T-helper 17 cell (primary cell): ENCODE measurements at places on chromosomes 4 and X. TPM values are rescaled to one million over a fixed set of nuclear protein-coding genes. Genes with fewer than 3 reads are reported as not detected.

Gene COL4A6
- total RNA-seq, result not detected

Gene DMP1
- not detected for total RNA-seq

Gene ADGRG2
- total RNA-seq, result not detected

Gene SYN1
- total RNA-seq, result 1.1 TPM

- no peak overlapping the region for H3K27ac ChIP-seq
- peak overlapping the region; percentile 34 for H3K4me3 ChIP-seq
- peak; percentile 23 for DNase-seq
- peaks cover 55% of the 10 kb centered on the region for H3K27me3 ChIP-seq
- H3K4me1 ChIP-seq, result peaks cover 2% of the 10 kb centered on the region
- no peaks in the 10 kb centered on the region for H3K36me3 ChIP-seq
Observed at GRCh38 chr4:6546681-6547447, 28.1 kb upstream of the MAN2B2 start.

GRCh38 chrX:153603131-153603656 lies 4.3 kb upstream of the CCNQ start:
- H3K27me3 ChIP-seq, result no peaks in the 10 kb centered on the region
- H3K36me3 ChIP-seq, result no peaks in the 10 kb centered on the region
- no peak overlapping the region for H3K27ac ChIP-seq
- DNase-seq, result no peak
- peaks cover 24% of the 10 kb centered on the region for H3K4me1 ChIP-seq

DNA sequence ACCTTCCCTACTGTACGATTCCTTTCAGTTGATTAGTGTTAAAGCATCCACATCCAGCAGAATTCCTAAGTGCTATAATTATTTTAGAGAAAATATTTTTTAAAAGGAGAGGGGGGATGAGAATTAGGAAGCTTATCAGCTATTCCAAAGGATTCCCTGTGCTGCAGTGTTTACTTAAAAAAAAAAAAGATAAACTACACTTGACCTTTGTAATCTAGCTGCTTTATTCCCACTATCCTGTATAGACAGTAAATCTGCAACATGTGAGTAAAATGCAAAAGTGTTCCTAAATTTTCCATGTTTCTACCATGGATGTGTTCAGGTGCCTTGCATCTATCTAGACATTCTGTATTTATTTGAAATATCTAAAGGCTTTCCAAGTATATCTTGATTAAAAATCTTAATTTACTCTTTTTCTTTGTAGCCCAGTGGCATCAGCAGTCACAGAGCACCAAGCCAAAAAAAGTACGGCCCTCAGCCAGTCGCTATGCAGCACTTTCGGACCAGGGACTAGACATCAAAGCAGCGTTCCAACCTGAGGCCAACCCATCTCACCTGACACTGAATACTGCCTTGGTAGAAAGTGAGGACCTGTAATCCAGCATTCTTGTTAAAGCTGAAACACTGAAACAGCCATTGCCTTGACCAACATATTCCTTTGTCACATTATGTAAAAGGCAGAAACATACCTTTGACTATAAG lies 84.1 kb downstream of the CBR4 start:
- no peak overlapping the region for H3K27ac ChIP-seq
- H3K36me3 ChIP-seq, result no peaks in the 10 kb centered on the region
- no peak for DNase-seq
- H3K27me3 ChIP-seq, result peaks cover 6% of the 10 kb centered on the region

GRCh38 chr4:115484479-115484878 lies 371.1 kb upstream of the NDST4 start:
- no peaks in the 10 kb centered on the region for H3K36me3 ChIP-seq
- no peaks in the 10 kb centered on the region for H3K27me3 ChIP-seq
- no peaks in the 10 kb centered on the region for H3K4me1 ChIP-seq
- no peak overlapping the region for H3K27ac ChIP-seq
- no peak for DNase-seq

DNA sequence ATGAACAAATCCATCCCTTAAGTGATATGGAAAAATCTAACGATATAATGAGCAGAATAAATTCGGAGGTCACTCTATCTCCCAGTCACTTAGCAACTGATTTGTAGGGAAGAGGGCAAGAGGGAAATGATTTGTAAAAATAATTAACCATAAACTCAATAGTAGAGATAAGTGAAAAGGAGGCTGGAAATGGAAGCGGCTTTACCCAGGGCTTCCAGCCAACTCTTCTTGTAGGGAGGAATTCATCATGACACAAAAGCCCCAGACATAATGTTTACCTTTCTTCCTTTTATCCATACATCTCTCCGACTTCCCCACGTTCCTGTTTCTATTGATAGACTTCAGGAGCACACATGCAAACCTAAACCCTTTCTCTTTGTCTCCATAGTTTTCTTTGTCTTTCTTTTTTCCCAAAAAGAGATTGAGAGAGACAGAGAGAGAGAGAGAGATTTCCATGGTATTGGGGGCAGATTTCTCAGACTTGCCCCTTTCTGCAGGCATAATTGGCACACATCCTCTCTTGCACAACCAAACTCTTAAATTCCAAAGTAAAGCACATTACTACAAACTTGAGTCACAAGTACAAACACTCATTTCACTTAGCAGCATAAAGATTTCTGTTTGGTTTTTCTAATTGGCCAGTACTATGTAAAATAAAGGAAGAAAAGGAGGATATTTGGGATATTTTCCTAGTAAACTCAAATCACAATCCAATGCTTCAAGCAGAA lies 140.9 kb downstream of the MAPK10 start:
- H3K4me1 ChIP-seq, result no peaks in the 10 kb centered on the region
- DNase-seq, result no peak
- H3K36me3 ChIP-seq, result no peaks in the 10 kb centered on the region
- no peak overlapping the region for H3K27ac ChIP-seq

- no peak overlapping the region for H3K4me3 ChIP-seq
- no peaks in the 10 kb centered on the region for H3K4me1 ChIP-seq
- H3K27ac ChIP-seq, result no peak overlapping the region
Observed at GRCh38 chr4:41600243-41600912, 62.4 kb downstream of the LIMCH1 start.

GRCh38 chrX:27445438-27445837 lies 17.7 kb downstream of the PPP4R3C start:
- H3K36me3 ChIP-seq, result no peaks in the 10 kb centered on the region
- no peaks in the 10 kb centered on the region for H3K27me3 ChIP-seq
- no peaks in the 10 kb centered on the region for H3K4me1 ChIP-seq
- no peak for DNase-seq
- H3K4me3 ChIP-seq, result no peak overlapping the region
- H3K27ac ChIP-seq, result no peak overlapping the region

DNA sequence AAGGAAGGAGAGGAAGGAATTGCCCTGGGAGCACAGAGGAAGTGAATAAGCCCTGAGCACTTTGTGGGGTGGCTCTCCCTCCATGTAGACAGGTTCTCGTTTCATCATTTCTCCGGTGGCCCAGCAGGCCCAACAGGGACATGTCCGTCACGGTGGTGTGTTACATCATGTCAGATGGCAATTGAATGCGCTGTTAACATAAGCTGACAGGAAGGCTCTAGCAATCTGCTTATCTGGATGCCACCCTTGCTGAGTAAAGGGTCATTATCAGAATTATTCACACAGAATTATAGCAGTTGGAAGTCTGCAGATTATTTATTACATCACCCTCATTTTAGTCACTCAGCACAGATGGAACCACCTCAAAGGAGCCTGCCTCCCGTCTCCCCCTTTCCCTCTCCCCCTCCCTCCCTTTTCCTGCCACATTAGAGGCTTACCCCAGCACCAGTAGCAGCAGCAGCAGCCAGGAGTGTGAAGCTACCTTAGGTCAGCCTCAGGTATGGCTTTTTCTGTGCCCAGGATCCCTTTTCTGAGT lies 124.3 kb upstream of the TRIM2 start:
- H3K27me3 ChIP-seq, result peaks cover 18% of the 10 kb centered on the region
- H3K4me1 ChIP-seq, result peaks cover 41% of the 10 kb centered on the region
- no peak overlapping the region for H3K4me3 ChIP-seq
- H3K36me3 ChIP-seq, result peaks cover 2% of the 10 kb centered on the region
- no peak overlapping the region for H3K27ac ChIP-seq
- no peak for DNase-seq

- peaks cover 41% of the 10 kb centered on the region for H3K4me1 ChIP-seq
- H3K27ac ChIP-seq, result peak overlapping the region; percentile 97
- peak; percentile 55 for DNase-seq
Observed at GRCh38 chrX:12949927-12950656, 24.8 kb upstream of the TMSB4X start.

DNA sequence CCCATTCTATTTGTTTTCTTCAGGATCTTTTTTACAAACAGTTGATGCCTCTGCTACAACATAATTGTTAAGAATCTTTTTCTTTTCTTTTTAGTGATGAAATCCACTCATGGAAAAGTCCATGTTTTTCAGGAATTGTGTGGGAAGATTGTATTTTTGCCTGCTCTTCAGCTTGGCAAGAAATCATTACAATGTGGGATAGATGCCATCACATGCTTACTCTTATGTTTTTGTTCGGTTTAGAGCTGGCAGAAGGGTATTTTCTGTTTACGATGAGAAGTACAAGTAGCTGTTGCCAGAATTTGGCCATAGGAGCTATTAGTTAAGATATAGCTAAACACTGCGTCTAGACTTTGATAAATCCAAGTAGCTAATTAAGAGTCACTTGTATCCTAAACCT lies 2585.3 kb downstream of the ARAP2 start:
- no peaks in the 10 kb centered on the region for H3K36me3 ChIP-seq
- DNase-seq, result no peak
- H3K27ac ChIP-seq, result no peak overlapping the region
- H3K4me3 ChIP-seq, result no peak overlapping the region

- no peak for DNase-seq
- no peak overlapping the region for H3K4me3 ChIP-seq
- no peaks in the 10 kb centered on the region for H3K36me3 ChIP-seq
- H3K4me1 ChIP-seq, result no peaks in the 10 kb centered on the region
- H3K27me3 ChIP-seq, result no peaks in the 10 kb centered on the region
Observed at GRCh38 chr4:19544446-19545125, 707.1 kb upstream of the SLIT2 start.

DNA sequence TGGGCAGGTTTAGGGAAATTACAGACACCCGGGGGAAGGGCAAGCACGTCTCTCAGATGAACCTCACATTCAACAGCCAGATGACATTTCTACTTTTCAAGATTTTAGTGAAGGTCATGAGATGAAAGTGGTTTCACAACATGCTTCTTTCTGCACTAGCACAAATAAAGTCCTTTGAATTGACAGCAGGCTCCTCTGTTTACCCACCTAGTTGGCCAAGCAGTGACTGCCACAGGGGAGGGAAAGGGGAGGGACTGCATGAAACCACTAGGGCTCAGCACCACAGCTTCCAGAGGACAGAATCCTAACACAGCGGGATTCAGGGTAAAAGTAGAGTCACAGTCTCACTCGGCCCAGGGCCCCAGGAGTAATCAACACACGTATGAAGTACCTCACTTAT lies 6.2 kb downstream of the RAB40A start:
- no peak for DNase-seq
- no peaks in the 10 kb centered on the region for H3K4me1 ChIP-seq
- no peak overlapping the region for H3K4me3 ChIP-seq
- H3K27ac ChIP-seq, result no peak overlapping the region

DNA sequence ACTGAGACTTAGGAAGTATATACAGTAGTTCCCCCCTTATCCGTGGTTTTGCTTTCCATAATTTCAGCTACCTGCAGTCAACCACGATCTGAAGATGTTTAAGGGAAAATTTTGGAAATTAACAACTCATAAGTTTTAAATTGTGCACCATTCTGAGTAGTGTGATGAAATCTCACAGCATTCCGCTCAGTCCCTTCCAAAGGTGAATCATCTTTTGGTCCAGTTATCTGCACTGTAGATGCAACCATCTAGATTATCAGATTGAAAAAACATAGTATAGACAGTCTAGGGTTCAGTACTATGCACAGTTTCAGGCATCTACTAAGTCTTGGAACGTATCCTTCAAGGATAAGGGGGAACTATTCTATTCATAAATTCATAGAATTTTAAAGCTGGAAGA lies 109.0 kb downstream of the ANXA3 start:
- no peak overlapping the region for H3K4me3 ChIP-seq
- no peak overlapping the region for H3K27ac ChIP-seq
- DNase-seq, result no peak
- H3K4me1 ChIP-seq, result peaks cover 28% of the 10 kb centered on the region
- peaks cover 6% of the 10 kb centered on the region for H3K36me3 ChIP-seq

GRCh38 chr4:4397441-4397819 lies 10.5 kb downstream of the NSG1 start:
- DNase-seq, result no peak
- H3K4me3 ChIP-seq, result no peak overlapping the region
- no peaks in the 10 kb centered on the region for H3K27me3 ChIP-seq

DNA sequence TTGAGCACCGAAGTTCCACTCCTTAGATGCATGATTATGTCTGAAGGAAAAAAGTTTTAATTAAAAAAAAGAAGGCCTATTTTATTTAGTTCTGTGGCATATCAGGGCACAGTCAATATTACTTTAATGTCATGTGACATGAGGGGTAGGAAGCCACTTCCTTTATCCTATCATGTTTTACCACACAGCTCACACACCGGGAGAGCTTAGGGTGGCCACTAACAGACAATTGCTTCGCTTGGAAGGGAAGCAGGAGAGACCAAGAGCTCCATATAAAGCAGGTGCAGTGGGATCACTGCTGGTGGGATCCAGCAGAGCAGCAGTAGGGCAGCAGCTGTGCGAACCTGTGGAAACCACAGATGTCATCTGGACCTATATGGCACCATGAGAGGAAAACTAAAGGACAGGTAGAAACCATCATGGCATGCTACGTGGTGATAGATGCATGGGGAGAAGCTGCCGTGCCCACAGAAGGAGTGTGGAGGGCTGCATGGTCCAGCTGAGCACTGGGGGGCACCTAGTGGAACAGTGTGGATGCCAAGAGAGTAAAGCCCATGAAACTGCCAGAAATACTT lies 52.0 kb downstream of the DTHD1 start:
- peaks cover 19% of the 10 kb centered on the region for H3K4me1 ChIP-seq
- DNase-seq, result no peak
- H3K27me3 ChIP-seq, result no peaks in the 10 kb centered on the region
- no peak overlapping the region for H3K4me3 ChIP-seq
- no peaks in the 10 kb centered on the region for H3K36me3 ChIP-seq
- peak overlapping the region; percentile 8 for H3K27ac ChIP-seq

DNA sequence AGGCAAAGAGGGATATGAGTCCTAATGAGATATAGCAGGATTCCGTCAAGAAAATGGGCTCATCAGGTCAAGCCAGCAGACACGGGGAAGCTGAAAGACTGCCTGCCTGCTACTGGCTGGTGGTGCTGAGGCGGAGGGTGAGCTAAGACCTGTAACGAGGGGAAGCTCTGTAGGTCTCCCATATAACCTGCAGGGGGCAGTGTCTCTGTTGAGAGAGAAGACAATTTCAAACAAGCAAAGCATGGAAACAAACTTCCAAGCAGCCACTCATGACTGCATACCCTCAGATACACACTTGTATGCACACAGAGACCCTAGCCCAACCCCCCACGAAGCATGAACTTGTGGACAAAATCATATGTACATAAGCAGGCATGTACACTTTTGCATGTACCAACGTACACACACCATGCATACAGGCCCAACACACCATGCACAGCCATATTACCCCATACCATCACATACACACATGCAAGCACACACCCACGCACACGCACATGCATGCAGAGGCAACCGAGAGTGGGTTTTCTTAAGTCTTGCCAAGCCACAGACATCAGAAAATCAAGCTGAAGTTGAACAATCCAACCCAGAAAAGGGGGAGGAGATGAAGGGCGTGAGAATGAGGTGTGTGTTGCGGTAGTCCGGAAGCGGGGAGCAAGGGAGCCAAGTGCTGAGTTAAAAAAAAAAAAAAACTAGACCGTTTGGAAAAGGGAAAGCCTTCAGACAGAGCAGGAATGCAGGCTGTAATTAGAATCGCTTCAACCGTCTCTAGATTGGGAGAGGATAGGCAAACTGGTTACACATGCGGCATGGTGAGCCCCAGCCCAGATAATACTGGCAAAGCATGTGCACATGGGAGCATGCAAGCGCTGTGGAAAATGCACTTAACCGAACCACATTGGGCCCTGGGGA lies 71.0 kb downstream of the PJA1 start:
- H3K27ac ChIP-seq, result no peak overlapping the region
- no peaks in the 10 kb centered on the region for H3K27me3 ChIP-seq
- H3K4me3 ChIP-seq, result no peak overlapping the region
- no peaks in the 10 kb centered on the region for H3K36me3 ChIP-seq
- no peaks in the 10 kb centered on the region for H3K4me1 ChIP-seq
- peak; percentile 4 for DNase-seq
